Sigmoid colon (tissue), 7 donors: ENCODE measurements at places on chromosomes 1 and 21. TPM values are rescaled to one million over a fixed set of nuclear protein-coding genes. Genes with fewer than 3 reads are reported as not detected.

- DNase-seq: no peak
Observed at GRCh38 chr1:54566438-54567141, 18.6 kb downstream of the ACOT11 start.

UBE2U gene
- not detected for total RNA-seq

DNA sequence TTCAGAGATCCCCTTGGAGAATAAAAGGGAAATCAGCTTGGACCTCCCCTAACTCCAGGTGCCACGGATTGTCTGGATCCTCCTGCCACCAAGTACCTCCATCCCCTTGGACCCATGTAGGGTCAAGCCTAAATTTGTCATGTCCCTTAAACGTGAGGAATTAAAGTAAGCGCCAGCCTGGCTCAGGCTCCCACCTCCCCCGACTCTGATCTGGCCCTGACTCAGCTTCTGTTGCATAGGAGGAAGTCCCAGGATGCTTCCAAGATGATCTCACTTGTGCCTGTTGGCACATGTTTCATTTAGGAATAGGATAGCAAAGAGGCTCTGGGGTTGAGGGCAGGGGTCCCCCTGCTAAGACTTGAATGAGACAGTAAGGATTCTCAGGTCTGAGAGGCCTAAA is 231.9 kb upstream of the JUN start:
- no peak for DNase-seq

DNA sequence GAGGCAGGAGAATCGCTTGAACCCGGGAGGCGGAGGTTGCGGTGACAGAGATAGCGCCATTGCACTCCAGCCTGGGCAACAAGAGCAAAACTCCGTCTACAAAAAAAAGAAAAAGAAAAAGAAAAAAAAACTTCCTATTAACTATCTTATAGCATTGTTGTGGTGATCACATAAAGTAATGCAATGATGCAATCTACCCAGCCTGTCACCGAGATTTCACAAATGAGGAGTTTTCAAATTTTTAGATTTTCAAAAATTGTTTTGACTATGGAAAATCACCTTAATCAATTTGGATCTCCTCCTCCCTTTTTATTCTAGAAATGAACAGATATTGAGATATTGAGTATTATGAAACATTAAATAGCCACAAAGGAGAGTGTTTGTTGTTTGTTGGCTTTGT is 8.0 kb downstream of the FMO5 start:
- DNase-seq: no peak

S1PR1 gene
- 24.8 TPM for total RNA-seq
